ENCODE measurements at places on chromosomes 11 and 22.

DNA sequence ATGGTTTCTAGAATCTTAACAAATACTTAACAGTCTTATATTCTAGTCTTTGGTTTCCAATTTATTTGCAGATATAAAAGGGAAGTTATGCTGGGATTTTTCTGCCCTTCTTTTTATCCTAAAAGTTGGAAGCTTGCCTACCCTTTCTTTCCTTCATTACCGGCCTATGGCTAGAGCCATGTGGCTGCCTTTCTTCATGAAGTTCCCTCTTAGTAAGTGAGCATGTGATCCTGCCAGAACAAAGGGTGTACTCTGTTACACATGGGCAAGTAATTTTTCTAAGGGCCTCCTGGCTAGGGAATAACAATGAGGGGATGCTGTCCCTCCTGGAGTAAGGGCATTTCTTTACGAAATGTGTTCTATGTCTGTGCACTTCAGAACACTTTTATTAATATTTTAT is 252.1 kb upstream of the PITPNB start:
- no peak for DNase-seq

GRCh38 chr11:71456831-71457230 is 3.8 kb downstream of the NADSYN1 start:
- no peak for DNase-seq

- no peak for DNase-seq
Observed at GRCh38 chr11:134592391-134592990, 180.4 kb upstream of the B3GAT1 start.

- no peak for DNase-seq
Observed at GRCh38 chr11:119880143-119880542, 151.1 kb upstream of the NECTIN1 start.

DNA sequence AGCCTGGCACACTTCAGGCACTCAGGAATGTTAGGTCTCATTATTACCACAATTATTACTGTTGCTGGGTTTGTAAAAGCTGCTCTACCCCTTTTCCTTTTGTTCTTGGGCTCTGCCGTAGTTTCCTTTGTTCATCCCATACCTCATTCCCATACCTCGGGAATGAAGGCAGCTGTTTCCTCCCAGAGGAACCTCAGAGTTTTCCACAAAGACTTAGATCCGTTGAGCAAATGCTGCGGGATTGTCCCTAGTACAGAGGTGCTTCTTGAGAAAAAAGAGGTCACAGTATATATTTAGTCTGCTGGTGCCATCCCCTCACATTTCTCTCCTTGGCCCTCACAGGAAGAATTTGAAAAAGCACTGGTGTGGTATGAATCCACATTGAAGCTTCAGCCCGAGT is 134.7 kb downstream of the TTC17 start:
- DNase-seq, result no peak

GRCh38 chr11:43834286-43834685 is 46.3 kb upstream of the ALKBH3 start:
- DNase-seq, result no peak

- no peak for DNase-seq
Observed at GRCh38 chr22:47019012-47019790, 256.8 kb downstream of the TBC1D22A start.

- peak; percentile 57 for DNase-seq
Observed at GRCh38 chr11:3747704-3748103, 49.6 kb downstream of the NUP98 start.

- DNase-seq, result no peak
Observed at GRCh38 chr11:120622189-120622875, 110.8 kb downstream of the GRIK4 start.

DNA sequence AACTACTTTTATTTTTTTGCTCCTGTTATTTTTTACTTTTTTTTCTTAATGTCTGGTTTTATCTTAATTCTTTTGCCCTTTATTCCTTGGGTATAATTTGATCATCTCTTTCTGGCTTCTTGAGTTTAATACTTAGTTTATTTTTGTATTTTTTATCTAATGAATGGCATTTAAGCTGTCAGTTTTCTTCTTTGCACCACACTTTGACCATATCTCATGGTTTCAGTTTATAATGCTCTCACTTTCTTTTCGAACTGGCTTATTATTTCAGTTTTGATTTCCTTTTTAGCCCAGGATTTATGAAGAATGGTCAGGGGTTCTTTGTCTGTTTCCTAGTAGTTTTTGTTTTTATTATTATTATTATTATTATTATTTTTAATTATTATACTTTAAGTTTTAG is 48.3 kb downstream of the QSER1 start:
- no peak for DNase-seq

Data from fibroblast of the conjunctiva (primary cell).